Stimulated activated CD4-positive, alpha-beta T cell treated with anti-CD3 and anti-CD28 coated beads, Interleukin-15, amount 100 ng/mL, for 1 hour (primary cell): ENCODE measurements at places on chromosomes 3 and 15.

DNA sequence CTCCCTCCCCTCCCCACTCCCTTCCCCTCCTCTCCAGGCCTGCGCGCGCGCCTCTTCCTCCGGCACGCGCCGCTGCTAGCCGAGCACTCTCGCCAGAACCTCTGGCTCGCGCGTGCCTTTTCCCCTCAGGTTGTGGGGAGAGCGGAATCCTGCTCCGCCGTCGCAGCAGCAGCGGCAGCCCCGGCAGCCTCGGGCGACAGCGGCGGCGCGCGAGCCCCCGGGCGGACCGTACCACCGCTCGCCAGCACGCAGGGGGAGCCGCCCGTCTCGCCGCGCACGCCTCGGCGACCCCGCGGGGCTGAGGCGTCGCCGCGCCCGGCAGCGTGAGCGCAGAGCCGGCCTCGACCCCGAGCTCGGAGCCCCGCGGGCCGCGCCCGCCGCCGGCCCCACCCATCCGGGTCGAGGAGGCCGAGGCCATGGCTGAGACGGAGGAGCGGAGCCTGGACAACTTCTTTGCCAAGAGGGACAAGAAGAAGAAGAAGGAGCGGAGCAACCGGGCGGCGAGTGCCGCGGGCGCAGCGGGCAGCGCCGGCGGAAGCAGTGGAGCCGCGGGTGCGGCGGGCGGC lies at the start of gene CDV3:
Gene CDV3 (plus strand): TSS at position 58 of the 566 bp plus-strand sequence. CDS start 359 bp downstream, at position 417.
- no peak for DNase-seq

- DNase-seq = no peak
These were observed 15.3 kb upstream of the RTP4 start for GRCh38 chr3:187352581-187353575.

- DNase-seq = no peak
These were observed 3.3 kb downstream of the CAND2 start for GRCh38 chr3:12799525-12800440.

DNA sequence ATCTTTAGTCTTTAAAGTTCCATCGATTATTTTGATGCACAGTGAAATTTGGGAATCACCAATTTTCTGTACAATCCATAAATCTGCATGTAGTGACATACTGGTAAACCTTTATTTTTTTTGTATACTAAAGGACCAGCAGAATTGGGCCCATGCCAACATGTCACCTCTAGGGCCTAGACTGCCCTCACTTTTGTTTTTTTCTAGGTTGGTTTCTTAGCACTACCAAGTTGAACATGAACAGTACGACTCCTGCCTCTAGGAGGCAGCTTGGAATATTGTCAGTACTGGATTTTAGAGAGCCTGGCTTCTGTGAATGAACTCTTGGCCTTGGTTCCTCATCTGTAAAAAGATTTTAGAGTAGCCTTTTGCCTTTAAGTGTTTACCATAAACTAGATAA lies 32.3 kb downstream of the NKIRAS1 start:
- DNase-seq = no peak

DNA sequence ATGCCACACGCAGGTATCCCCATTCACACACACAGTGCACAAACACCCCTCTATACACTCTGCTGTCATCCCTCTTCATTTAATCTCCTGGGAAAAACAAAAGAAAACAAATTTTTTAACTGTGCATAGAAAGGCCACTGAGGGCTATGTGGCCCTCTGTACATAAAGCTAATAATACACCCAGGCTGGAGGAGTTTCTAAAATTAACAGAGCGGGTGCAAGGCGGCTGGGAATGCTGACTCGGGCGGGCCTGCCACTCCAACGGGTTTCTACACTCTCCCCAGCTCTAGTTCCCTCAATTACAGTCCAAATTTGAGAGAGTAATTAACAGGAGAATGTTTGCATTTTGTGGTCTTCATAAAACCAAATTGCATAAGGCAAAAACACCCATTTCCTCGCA lies 23.1 kb downstream of the HCN4 start:
- no peak for DNase-seq

DNA sequence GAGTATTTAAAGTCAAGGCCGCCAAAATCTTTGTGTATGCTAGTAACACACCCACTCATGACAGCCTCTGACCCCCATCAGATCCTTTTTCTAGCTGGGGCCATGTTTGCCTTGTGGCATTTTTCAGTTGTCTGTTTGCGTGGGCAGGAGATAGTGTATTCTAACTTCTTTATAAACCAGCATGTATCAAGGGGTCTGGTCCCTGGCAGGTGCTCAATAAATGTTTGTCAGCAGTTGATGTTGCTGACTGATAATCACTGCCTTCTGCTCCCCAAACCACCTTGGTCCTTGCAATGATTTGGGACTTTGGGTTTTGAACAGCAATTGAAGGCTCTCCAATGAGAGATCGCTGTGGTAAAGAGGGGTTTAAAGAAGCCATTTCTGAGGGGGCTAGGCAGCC lies 19.2 kb downstream of the RARB start:
- no peak for DNase-seq

DNA sequence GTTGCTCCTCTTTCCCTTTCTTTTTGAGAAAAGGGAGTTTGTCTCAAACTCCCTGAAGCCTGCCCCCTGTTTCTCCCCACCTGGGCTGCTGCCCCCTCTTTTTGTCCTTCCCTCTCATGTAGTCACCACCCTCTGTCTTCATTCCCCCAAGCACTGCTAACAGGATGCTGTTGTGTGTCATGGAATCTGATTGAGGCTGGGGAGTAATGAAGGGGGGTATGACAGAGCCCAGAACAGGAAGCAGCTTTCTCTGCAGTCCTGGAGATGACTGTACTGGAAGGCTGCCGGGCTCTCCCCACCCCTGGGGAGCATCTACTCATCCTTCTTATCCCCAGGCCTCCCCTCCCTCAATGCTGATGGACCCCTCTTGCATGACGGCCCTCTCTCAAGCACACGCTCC lies 181.6 kb downstream of the ABHD5 start:
- no peak for DNase-seq

DNA sequence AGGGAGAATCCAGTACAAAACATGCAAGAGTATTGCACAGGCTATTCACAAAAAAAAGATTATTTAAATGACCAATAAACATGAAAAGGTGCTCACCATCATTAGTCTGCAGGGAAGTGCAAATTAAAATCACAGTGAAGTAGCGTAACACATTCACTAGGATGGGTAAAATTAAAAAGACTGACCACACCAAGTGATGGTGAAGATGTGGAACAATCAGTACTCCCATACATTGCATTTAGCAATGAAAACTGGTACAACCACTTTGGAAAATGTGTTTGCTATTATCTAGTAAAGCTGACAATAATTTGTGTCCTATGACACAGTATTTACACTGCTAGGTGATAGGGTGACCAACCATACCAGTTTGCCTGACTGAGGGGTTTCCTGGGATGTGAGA lies 26.4 kb downstream of the MESP1 start:
- DNase-seq = no peak

GRCh38 chr3:853489-853888 lies 239.3 kb upstream of the CNTN6 start:
- DNase-seq = no peak
